ENCODE measurements at places on chromosomes 2 and 18.

- no peak for DNase-seq
Observed at GRCh38 chr2:170512266-170512665, 202.9 kb upstream of the SP5 start.

DNA sequence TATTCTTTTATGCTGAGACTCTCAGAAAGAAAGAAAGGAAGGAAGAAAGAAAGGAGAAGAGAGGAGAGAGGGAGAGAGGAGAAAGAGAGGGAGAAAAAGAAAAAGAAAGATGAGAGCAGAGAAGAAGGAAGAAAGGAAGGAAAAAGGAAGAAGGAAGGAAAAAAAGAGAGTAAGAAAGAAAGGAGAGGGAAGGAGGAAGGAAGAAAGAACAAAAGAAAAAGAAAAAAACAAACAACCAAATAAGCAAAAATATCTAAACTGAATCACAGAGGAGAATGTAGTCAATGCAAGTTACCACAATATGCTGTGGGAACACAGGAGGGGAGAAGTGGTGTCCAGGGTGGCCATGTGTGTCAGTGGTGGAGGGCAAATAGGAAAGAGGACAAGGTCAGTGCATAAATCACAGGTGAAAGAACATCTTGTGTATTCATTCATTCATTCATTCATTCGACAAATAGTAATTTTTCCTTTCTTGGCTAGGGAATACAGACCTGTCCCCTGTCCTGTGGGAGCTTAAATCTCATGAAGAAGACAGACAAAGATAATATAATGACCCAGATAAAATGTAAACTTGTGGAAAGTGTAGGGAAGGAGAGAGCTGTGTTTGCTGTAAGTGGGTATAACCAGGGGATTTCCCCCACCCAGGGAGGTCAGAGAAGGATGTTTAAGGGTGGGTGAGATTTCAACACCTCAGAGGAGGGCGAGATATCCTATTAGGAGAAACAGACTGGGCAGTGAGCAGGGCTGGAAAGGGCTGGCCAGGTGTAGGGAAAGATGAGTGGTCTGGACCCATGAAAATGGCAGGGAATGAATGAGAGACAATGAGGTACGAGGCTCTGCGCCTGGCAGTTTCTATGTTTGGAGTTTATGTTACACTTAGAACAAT, 50.7 kb downstream of the IL1R2 start:
- no peak for DNase-seq

DNA sequence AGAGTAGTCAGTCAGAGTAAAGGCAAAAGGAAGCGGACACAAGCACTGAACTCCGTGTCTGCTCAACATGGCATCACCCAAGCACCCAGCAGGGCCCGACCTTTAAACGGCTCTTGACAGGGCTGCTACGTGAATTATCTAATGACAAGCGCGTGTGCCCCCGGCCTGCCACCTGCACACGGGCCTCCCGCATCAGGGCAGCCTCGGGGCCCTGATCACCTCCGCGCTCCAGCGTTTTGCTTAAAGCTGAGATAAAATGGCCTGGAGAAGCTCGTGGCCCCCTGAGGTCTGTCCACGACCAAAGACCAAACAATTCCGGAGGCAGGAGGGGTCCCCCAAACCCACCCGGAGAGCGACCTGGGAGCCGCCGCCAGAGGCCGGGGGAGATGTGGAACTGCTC, 376 bp downstream of the NDUFA10 start:
- peak; percentile 35 for DNase-seq

DNA sequence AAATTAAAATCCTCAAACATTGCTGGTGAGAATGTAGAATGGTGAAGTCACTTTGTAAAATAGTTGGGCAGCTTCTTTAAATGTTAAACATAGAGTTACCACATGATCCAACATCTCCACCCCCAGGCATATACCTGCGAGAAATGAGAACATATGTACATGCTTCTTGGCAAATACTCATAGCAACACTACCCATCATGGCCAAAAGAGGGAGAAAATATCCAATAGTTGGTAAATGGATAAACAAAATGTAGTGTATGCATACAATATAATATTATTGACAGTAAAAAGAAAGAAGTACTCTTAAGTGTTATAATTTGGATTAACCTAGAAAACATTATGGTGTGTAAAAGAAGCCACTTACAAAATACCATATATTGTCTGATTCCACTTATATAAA, 185.9 kb downstream of the CDH7 start:
- DNase-seq = no peak

- no peak for DNase-seq
Observed at GRCh38 chr2:104286841-104287240, 567.1 kb upstream of the POU3F3 start.

DNA sequence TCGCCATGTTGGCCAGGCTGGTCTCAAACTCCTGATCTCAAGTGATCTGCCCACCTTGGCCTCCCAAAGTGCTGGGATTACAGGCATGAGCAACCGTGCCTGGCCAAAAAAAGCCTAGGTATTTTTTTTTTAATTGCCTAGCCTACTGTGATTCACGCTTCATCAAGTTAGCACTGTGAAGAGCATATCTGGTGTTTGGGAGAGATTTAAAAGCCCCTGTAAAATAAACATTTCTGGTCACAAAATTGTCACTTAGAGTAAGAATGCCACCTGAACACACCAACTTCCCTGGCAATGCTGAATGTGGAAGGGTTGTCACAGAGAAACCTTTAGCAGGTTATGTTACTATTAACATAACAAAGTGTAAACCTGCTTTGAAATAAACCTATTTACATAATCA, 39.7 kb upstream of the CHAC2 start:
- DNase-seq = no peak

All from GM12892 (cell line).